ENCODE measurements at places on chromosomes 12 and 14.

- no peak for DNase-seq
Measured at GRCh38 chr12:14460212-14460841, 94.8 kb downstream of the ATF7IP start.

DNA sequence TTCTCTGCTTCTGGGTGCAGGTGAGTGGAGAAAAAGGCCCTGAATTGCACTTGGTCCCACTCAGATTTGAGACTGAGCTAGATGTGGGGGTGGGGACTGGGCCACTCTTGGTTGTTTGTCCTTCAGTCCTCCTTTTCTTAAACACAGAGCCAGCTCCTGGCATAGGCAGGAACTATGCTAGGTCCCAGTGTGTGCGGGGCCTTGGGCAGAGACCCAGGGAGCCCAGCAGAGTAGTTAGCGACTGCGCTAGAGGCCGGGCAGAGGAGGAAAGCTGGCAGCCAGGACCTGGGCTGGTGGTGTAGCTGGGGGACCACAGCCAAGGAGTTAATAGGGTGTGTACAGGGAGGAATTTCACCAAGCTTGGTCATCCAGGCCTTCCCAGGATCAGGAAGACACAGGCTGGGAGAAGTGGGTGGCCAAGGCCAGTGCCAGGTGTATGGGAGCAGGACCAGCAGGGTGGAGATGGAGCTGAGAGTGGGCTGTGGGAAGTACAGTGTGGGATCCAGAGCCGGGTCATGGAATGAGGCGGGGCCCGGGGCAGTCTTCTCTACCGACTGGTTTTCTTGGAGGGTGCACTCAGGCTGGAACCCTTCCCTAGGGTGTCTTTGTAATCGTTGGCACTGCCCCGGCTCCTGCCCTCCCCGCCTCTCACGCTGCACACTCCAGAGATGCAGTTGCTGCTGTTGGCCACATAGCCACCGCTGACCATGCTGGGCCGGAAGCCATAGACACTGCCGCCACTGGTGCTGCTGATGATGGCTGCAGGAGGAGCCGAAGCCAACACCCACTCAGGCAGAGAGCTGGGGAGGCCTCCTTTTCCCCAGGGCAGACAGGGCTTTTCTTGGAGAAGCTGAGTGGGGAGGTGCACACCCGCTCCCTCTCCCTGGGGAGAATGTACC lies 8.7 kb downstream of the KRT71 start:
- DNase-seq: no peak

DNA sequence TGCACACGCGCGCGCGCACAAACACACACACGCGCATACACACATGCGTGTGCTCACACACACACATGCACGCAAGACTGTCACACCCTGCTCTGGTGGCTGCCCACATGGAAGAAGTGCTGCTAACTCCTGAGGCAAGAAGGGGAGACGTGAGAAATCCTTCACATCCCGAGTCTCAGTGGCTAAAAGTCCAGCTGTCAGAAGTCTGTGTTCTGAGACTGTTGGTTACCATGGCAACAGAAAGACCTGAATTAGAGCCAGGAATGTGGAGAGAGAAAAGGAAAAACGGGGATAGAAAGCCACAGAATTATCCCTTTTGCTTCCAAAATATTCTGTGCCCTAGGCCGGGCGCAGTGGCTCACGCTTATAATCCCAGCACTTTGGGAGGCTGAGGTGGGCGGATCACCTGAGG lies 71.2 kb downstream of the PPFIBP1 start:
- DNase-seq: no peak

- no peak for DNase-seq
Measured at GRCh38 chr14:74480046-74480445, 13.1 kb downstream of the NPC2 start.

DNA sequence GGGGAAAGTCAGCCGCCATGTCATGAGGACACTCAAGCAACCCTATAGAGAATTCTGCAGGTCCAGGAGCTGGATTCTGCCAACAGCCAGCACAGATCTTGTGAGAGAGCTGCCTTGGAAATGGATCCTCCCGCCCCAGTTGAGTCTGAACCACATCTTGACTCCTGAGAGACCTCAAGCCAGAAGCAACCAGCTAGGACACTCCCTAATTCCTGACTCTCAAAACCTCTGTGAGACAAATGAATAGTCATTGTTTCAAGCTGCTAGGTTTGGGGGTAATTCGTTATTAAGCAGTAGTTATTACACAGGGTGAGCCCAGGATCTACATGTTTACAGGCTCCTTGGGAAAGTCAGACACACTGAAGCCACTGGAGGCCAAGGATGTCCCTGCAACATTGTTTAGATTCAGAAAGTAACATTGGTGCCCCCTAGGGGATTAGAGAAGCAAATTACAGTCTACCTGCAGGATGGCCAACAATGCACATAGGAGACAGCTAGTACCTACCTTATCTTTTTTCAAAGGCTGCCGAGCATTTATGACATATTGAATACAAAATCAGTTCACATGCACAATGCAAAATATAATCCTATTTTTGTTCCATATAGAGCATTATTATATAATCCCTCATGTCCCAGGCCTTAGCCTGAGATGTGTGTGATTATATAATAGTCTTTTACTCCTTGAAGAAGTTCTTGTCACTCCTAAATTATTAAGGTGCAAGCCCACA lies 57.9 kb upstream of the FICD start:
- DNase-seq: no peak

DNA sequence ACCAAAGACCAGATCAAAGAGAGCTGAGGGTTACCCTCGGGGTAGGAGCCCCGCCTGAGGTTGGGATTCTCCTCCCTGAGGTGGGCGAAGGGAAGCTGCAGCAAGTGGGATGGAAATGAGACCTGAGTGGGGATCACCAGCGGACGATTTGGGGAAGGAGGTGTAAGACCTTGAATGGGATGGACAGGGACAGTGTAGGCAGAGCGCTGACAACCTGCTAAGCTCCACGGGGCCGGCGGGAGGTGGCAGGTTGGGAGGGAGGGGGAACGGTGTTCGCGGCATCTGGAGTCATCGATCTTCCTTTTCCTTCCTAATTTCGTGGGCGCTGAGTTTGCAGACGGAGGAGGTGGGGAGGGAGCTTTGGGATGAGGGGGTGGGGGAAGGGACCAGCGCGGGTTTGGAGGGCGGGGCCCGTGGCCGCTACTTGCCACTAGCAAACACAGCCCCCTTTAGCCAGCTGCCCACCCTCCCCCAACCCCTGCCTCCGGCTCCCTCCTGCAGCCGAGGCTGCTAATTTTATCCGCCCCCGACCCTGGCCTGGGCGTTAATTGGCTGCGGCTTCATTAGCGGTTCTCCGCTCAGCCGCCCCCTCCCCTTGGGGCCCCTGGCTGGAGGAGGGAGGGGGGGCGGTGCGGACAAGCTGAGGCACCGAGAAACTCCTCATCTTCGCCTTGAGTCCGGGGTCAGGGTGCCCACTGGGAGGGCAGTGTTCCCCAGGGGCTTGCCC lies 2.8 kb upstream of the SHMT2 start:
- no peak for DNase-seq

- DNase-seq: no peak
Measured at GRCh38 chr12:6146509-6146908, 22.0 kb upstream of the VWF start.

DNA sequence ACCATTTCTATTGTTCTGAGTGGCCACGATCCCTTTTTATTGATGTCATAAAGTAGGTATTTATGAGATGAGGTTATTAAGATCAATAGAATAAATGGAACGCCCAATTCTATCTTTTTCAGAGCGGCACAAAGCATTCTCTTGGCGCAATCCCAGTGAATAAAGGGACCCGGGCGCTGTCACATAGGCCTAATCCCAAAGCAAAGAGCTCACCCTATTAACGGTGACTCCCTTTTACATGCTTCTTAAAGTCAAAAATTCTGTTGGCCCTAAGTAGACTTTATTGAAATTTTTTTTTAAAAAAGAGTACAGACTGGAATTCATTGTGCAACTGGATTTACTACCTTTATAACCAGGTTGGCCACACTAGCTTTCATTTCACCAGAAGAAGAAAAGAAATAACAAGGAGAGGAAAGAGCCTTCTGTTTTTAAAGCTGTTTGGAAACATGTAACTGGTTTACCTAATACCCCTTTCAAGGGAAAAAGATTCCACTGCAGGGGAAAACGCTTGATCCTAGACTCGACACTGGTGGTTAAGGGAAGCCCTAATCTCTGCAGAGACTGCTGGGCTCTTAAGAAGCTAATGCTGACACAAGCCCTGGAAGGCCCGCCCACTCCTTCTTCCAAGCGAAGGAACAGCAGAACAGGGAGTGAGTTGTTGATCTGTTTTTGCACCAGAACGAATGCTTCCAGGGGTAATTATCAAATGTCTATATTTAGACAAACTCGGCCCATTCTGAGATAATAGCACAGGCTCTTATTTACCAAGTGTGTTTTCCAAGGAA lies 381.2 kb downstream of the BCL11B start:
- no peak for DNase-seq

GRCh38 chr12:46126050-46126727 lies 135.8 kb upstream of the SCAF11 start:
- DNase-seq: no peak

- no peak for DNase-seq
Measured at GRCh38 chr12:45112306-45112705, 61.4 kb upstream of the DBX2 start.

DNA sequence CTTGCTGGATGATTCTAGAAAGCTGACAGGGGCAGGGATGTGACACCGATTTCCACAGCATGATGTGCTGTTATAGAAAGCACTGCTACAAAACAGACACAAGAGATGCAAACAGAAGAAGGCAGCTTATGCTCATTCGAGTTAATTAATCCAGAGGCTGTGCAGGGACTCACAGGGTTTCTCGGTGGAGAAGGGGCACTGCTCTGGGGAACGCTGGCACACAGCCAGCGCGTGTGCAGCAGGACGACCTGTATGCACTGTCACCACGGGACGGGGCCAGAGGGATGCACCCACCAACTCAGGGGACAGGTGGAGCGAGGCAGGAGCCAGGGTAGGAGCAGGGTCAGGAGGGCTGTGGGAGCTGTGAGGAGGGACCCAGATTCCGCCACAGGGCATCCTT lies 143.5 kb downstream of the RIMBP2 start:
- DNase-seq: no peak

DNA sequence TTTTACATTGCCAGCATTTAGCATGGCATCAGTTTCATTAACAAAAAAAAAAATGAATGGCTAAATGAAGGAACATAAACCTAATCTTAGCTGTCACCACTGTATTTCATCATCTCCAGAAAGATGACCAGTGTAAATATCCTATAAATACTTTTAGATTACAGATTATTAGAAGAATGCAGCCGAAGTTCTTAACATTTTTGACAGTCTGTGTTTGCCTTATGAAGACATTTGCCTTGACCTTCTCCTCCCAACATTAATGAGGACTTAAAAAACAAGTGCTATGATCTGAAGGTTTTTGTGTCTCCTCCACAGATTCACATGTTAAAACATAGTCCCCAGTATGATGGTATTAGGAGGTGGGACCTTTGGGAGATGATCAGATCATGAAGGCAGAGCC lies 253.0 kb downstream of the SNAPC1 start:
- no peak for DNase-seq

GRCh38 chr14:98233656-98234055 lies 1038.3 kb downstream of the BCL11B start:
- DNase-seq: no peak

- DNase-seq: no peak
Measured at GRCh38 chr12:62728741-62729140, 206.2 kb downstream of the PPM1H start.

DNA sequence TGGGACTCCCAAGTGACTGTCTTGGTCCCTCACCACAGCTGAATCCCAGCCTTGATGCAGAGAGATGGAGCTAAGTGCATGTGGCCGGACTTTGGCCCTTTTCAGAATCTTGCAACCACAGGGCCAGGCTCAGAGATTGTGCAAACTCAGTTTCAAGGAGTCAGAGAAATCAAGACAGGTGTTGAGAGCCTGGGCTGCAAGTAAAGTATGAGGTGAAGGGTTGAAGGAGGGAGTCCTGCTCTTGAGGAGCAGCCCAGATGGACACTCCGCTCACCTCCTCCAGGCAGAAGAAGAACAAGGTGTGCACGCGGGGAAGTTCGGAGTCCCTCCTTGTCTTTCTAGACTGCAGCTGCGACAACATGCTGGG lies 6.3 kb upstream of the BMP4 start:
- no peak for DNase-seq

GRCh38 chr12:108232565-108232964 lies 103.5 kb downstream of the WSCD2 start:
- DNase-seq: no peak

- no peak for DNase-seq
Measured at GRCh38 chr14:90870950-90871604, 54.8 kb upstream of the TTC7B start.

GRCh38 chr14:24032727-24033418 lies 18.9 kb upstream of the CARMIL3 start:
- no peak for DNase-seq

- no peak for DNase-seq
Measured at GRCh38 chr14:38203929-38204718, 3.6 kb upstream of the SSTR1 start.

DNA sequence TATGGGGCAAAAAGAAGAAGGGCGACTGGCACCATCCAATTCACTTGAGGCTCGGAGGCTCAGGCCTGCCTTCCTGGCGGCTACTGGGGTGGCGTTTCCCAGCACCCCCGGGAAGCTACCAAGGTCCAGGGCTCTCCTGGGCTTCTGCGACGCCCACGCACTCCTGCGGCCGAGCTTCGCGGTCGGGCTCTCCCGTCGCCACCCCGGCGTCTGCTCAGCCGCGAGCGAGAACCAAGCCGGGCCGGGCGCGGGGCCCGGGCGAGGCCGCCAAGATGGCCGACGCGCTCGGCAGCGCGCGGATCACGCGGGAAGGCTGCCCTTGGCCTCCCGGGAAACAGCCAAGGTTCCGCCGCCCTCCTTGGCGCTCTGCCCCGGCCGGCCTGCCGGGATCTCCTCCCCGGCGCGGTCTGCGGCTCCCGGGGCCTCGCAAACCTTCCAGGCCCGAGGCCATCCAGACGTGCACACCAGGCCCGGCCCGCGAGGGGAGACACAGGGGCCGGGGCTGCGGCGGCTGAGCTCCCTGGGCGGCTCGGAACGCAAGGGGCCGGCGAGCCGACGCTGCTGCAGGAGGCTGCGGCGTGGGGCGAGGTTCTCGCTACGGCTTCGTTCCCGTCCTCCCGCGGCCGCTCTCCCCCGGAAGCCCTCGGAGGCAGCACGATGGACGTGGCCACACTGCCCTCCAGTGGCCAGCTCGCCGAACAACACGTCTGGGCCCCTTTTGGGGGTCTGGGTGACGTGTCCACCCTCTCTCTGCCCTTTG lies 23.5 kb upstream of the ZFP36L1 start:
- DNase-seq: peak; percentile 86

- DNase-seq: no peak
Measured at GRCh38 chr12:130484221-130484620, 146.5 kb downstream of the PIWIL1 start.

- no peak for DNase-seq
Measured at GRCh38 chr14:100138082-100138787, 21.2 kb downstream of the DEGS2 start.

- DNase-seq: no peak
Measured at GRCh38 chr12:53775478-53776145, 23.8 kb upstream of the CISTR start.

DNA sequence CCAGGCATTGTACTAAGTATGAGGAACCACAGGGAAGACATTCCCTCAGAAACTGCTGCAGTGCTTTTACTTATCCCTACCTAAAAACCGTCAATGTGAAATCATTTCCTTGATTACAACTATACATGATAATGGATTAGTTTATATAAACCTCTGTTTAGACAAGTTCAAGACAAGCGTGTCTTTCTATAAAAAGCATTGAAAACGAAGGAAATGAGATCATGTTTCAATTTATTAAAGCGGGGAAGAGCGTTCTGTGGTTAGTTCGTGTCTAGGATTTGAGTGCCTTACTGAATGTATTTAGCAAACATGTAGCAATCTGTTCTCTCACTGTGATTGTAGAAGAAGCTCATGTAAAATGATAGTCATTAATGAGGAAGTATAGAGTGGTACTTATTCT lies 37.5 kb downstream of the GALC start:
- DNase-seq: no peak

Data from hypothalamus (tissue), 51 donors.